Activated CD8-positive, alpha-beta T cell treated with anti-CD3 and anti-CD28 coated beads, Interleukin-2, amount 10 ng/mL, durations not matched to agents 7 days and 5 days (primary cell): ENCODE measurements at places on chromosomes 16 and 17. TPM values are rescaled to one million over a fixed set of nuclear protein-coding genes. Genes with fewer than 3 reads are reported as not detected.

Gene PLA2G10
- not detected for total RNA-seq

Gene TMEM100
- not detected for total RNA-seq

Gene PRAC2
- total RNA-seq = not detected

Gene SYT17
- not detected for total RNA-seq

Gene ADGRG3
- not detected for total RNA-seq

Gene TBX6
- total RNA-seq = 1.3 TPM

Gene XAF1
- 306 TPM for total RNA-seq

Gene EVPLL
- not detected for total RNA-seq

Gene ITGA2B
- total RNA-seq = 0.39 TPM

Gene SKAP1
- total RNA-seq = 94.1 TPM

Gene ODAD4
- 0.89 TPM for total RNA-seq

Gene GCSH
- 13.9 TPM for total RNA-seq

Gene FADS6
- not detected for total RNA-seq

Gene DRC7
- 0.66 TPM for total RNA-seq

Gene TSPAN10
- 1.2 TPM for total RNA-seq

Gene SLC47A2
- not detected for total RNA-seq
